ENCODE measurements at places on chromosomes 11 and 22. TPM values are rescaled to one million over a fixed set of nuclear protein-coding genes. Genes with fewer than 3 reads are reported as not detected.

GNG3 gene
- 0.23 TPM for total RNA-seq

CREB3L1 gene
- total RNA-seq: 20.3 TPM

TMEM191C gene
- 5.9 TPM for total RNA-seq

ZNF143 gene
- 47.1 TPM for total RNA-seq

CPT1A gene
- 24.8 TPM for total RNA-seq

DKK3 gene
- 71.3 TPM for total RNA-seq

DEUP1 gene
- total RNA-seq: 0.40 TPM

FAT3 gene
- 15.9 TPM for total RNA-seq

OR4A16 gene
- not detected for total RNA-seq

YPEL4 gene
- total RNA-seq: 2.8 TPM

GRCh38 chr11:34356913-34357700, 703 bp downstream of the ABTB2 start:
- peak overlapping the region; percentile 40 for H3K4me3 ChIP-seq
- no peaks in the 10 kb centered on the region for H3K36me3 ChIP-seq
- H3K4me1 ChIP-seq: peaks cover 18% of the 10 kb centered on the region

- H3K27me3 ChIP-seq: peaks cover 12% of the 10 kb centered on the region
- H3K27ac ChIP-seq: no peak overlapping the region
- H3K36me3 ChIP-seq: no peaks in the 10 kb centered on the region
- H3K4me3 ChIP-seq: no peak overlapping the region
- no peak for DNase-seq
Observed at GRCh38 chr11:112404112-112404511, 143.5 kb upstream of the PLET1 start.

- H3K27ac ChIP-seq: no peak overlapping the region
- no peaks in the 10 kb centered on the region for H3K27me3 ChIP-seq
- no peaks in the 10 kb centered on the region for H3K4me1 ChIP-seq
- no peak overlapping the region for H3K4me3 ChIP-seq
Observed at GRCh38 chr22:33841281-33842005, 78.8 kb downstream of the LARGE1 start.

- no peak overlapping the region for H3K4me3 ChIP-seq
- no peak overlapping the region for H3K27ac ChIP-seq
- H3K27me3 ChIP-seq: no peaks in the 10 kb centered on the region
- no peaks in the 10 kb centered on the region for H3K4me1 ChIP-seq
Observed at GRCh38 chr11:110038201-110038600, 55.0 kb upstream of the ZC3H12C start.

DNA sequence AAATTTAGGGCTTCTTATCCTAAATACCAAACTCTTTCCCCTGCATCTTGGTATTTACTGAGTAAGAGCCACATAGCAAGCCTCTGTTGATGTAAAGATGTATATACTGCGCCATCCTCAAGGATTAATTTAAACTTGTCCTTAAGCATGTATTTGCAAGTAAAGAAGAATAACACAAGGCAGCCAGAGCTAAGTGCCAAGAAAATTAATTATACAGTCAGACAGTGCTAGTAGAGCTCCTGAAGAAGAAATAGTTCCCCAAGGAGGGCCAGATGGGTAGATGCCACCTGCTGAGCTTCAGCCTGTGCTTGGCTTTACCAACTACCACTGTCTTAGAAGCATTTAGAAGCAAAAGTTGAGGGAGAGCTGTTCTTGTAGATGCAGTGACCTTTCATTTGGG, 470.0 kb downstream of the BUD13 start:
- H3K4me3 ChIP-seq: no peak overlapping the region
- H3K27ac ChIP-seq: no peak overlapping the region
- DNase-seq: no peak
- H3K27me3 ChIP-seq: peaks cover 5% of the 10 kb centered on the region
- H3K36me3 ChIP-seq: no peaks in the 10 kb centered on the region

- H3K36me3 ChIP-seq: no peaks in the 10 kb centered on the region
- no peaks in the 10 kb centered on the region for H3K27me3 ChIP-seq
- no peak overlapping the region for H3K4me3 ChIP-seq
- no peaks in the 10 kb centered on the region for H3K4me1 ChIP-seq
Observed at GRCh38 chr11:44475114-44475686, 90.3 kb upstream of the CD82 start.

DNA sequence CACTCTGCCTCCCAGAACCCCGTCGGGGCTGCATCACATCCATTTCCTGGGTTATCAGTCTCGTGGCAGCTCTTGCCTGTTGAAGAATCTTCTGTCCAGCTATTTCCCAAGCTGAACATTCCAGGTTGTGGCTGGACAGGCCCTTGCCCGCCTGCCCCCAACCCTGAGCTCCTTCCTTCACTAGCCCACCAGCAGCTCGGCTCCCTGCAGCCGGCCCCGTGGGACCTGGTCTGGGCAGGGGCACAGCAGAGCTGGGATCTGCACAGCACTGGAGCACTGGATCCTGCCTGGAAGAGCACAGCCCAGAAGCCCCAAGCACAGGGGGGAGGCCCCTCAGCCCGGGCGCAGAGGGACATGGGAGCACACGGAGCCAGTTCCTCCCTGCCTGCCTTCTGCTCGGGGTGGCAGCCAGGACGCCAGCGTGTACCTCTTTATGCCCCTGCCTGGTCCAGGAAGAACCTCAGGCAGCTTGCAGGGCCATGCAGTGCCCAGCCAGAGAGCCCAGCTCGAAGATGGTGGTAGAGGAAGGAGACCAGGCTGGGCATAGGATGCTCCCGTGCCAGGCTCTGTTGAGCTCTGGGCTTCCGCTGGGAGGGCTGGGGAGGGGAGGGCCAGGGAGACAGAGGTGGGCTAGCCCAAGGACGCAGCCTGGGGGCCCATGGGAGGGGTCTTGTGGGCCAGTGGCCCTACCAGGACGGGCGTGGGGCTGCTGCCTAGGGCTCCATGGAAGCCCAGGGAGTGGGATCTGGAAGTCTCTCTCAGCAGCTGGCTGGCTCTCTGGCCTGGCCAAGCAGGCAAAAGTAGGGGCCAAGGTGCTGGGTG, 16.6 kb upstream of the GNB1L start:
- DNase-seq: no peak
- H3K4me3 ChIP-seq: no peak overlapping the region
- no peaks in the 10 kb centered on the region for H3K27me3 ChIP-seq

GRCh38 chr11:110355011-110355744, 58.8 kb upstream of the RDX start:
- H3K27ac ChIP-seq: peak overlapping the region; percentile 86
- DNase-seq: peak; percentile 67
- no peak overlapping the region for H3K4me3 ChIP-seq

- no peak overlapping the region for H3K4me3 ChIP-seq
- DNase-seq: no peak
- no peaks in the 10 kb centered on the region for H3K4me1 ChIP-seq
Observed at GRCh38 chr11:100942016-100942415, 187.6 kb downstream of the PGR start.

- no peak overlapping the region for H3K27ac ChIP-seq
- H3K27me3 ChIP-seq: no peaks in the 10 kb centered on the region
Observed at GRCh38 chr11:105732611-105733010, 122.7 kb downstream of the GRIA4 start.
